ENCODE measurements at places on chromosomes 1 and 21.

DNA sequence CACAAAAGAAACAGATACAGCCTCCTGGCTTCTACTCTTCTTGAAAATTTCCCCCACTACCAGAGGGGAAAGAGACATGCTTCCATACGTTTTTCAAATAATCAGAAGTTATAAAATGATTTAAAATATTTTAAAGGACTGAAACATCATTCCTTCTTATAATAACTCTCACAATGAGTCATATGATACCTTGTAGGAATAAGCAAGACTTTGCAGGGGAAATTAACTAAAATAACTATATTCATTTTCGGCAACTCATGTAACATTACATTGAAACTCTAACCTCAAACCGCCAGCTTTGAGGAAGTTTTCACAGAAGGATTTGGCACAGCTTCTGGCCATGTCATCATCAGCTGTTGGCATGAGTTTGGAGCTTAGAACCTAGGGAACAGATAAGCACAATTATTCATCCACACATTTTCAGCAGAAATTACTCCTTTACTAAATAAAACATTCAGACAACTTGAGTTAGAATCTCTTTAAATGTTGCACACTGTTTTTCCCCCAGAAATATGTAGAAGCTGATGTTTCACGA, 85.9 kb downstream of the USP24 start:
- no peak for DNase-seq

DNA sequence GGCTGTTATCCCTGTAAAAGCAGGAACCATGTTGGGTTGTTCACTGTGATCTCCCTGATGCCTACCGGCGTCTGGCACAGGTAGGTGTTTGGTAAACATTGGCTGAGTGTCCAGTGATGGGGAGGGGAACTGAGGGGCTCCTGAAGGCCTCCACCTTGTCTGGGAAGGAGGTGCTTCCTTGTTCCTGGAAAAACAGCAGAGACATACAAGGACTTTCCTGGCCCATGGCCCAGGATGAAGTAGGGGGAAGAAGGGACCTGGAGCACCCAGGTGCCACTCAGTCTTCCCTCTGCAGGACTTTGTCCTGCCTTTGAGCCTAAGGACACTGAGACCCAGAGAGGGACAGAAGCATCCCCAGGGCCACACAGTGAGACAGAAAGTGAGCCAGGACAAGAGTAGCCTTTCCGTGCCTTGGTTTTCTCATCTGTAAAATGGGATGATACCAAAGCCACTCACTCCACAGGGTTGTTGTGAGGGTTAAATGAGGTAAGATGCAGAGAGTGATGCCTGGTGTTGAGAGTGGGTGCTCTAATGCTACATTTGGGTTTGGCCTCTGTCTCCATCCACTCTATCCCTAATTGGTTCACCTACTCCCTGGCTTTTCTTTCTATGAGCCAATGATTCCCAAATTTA, 6.1 kb upstream of the HEYL start:
- DNase-seq: no peak

DNA sequence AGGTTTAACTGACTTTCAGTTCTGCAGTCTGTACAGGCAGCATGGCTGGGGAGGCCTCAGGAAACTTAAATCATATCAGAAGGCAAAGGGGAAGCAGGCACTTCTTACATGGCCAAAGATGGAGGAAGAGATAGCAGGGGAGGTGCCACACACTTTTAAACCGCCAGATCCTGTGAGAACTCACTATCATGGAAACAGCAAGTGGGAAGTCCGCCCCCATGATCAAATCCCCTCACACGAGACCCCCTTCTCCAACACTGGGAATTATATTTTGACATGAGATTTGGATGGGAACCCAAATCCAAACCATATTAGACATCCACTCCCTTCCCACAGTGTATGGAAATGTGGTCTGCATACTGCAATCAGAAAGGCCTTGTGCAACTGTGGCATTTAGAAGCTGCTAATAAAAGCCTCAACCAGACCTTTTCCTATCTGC, 148.2 kb downstream of the FCRL5 start:
- no peak for DNase-seq

GRCh38 chr21:34933609-34934335, 115.3 kb downstream of the RUNX1 start:
- DNase-seq: no peak

GRCh38 chr1:40810927-40811326, 27.3 kb downstream of the KCNQ4 start:
- DNase-seq: no peak
